ENCODE measurements at places on chromosomes 7 and 10.

DNA sequence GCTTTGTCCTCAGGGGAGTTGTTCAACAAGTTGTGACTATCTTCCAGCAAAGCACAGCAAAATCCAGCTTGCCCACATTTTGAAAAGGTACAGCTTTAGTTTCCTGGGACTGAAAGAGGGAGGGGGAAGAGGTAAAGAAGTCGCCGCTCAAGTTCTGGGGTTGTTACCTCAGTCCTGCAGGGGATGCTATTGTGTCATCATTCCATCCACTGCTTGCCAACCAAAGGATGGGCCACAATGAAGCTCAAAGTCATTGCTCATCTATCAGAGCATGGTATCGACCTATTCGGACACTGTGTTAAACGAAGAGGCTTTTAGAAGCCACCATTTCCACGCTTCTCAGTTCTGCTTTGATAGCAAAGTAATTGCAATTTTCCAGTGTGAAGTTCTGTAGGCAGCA is 34.3 kb downstream of the NPY start:
- no peak for DNase-seq

DNA sequence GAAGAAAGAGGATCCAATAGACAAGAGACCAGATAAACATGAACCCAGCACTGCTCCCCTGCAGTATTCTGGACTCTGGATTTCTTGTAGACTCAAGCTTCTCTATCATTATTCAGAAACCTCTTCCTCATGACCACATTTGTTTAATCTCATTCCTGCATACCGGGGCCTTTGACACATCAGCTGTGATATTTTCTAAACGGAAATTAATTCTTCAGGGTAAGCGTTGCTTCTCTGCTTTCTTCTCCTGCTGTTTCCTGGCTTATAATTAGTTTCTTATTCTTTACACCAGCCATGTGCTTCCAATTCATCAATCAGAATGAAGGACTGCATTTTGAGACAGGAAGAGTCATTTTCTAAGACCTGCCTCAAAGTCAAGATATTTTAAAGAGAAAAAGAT is 54.2 kb upstream of the TARP start:
- no peak for DNase-seq

DNA sequence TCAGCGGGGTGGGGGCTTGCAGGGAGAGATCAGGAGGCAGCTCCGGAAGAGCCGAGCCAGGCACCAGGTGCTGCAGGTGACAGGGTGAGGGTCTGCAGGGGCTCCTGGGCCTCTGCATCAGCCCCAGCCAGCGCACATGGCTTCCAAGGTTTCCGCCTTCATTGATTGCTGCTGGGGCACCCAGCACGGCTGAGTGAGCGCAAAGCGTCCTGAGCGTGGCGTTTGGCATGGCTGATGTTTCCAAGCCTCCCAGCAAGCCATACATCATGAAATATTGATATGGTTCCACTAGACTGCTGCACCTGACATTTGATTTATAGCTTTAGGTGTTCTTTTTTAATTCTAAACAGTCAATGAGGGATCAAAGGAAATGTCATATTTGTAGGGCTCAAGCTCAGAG is 259.0 kb downstream of the WDR37 start:
- no peak for DNase-seq

- no peak for DNase-seq
These were observed 3.0 kb upstream of the LIPK start for GRCh38 chr10:88702848-88703597.

DNA sequence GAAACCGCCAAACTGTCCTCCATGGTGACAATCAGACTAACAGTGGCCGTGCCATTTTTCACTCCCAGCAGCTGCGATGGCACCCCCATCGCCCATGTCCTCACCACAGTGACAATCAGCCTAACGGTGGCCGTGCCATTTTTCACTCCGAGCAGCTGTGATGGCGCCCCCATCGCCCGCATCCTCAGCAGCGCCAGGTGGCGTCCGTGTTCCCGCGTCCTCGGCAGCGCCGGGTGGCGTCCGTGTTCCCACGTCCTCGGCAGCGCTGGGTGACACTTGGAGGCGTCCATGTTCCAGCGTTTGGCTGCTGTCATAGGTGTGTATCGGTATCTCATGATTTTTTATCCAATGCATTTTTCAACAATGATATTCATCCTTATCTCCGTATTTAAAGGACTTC is 267.3 kb downstream of the PTPRN2 start:
- DNase-seq, result no peak

GRCh38 chr10:112295853-112296830 is 12.9 kb downstream of the TECTB start:
- DNase-seq, result no peak

DNA sequence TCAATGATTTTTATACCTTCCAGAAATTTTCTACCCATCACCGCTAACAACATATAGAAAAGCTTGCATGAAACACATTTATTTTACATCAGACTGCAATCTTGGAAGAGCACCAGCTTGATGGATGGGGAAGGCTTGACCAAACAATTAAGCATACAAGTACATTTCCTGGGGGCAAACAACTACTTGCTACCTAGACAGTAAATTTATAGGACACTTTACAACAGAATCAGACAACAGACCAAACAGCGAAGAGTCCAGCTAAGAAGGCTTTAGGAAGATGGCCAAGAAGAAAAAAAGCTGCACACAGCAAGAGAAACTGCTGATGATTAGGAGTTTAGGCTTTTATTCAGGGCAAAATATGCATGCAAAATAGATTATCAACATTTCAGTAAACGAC is 8.0 kb downstream of the AASS start:
- DNase-seq, result no peak

- no peak for DNase-seq
These were observed 8.4 kb downstream of the GRB10 start for GRCh38 chr7:50774319-50774718.
